ENCODE measurements at places on chromosomes 6 and 20. TPM values are rescaled to one million over a fixed set of nuclear protein-coding genes. Genes with fewer than 3 reads are reported as not detected.

DNA sequence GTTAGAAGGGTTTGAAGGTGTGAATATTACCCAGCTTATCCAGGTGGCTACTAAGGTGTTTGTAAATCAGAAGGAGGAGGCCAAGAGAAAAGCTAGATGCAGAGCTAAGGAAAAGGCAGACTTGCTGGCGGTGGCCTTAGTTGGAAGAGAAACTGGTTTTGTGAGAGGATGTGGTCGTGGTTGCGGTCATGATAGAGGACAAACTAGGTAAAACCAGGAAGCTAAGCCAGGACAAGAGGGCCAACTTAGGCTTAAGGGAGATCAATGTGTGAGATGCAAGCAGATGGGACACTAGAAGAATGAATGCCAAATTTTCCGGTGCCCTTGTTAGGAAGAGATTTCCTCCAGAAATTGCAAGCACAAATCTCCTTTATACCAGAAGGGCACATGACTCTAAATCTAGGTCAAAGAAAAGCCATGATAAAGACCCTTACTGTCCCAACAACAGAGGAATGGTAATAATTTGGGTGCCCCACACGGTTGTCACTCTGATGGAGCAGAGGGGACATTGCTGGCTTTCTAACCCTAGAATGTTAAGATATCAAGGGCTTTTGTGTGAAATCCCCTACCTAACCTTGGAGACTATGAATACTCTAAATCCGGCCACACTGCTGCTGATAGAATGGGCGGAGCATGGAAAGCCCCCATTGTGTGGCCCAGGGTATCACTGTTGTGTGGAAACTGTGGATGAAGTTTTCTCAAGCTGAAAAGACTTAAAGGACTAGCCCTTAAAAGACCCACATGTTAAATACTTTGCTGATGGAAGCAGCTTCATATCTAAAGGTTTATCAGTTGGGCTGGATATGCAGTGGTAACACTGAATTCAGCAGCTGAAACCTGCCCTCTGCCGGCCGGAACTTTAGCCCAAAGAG lies 7.8 kb downstream of the IL22RA2 start:
- no peak overlapping the region for H3K27ac ChIP-seq
- no peak overlapping the region for H3K4me3 ChIP-seq
- H3K36me3 ChIP-seq: no peaks in the 10 kb centered on the region
- H3K4me1 ChIP-seq: no peaks in the 10 kb centered on the region
- H3K27me3 ChIP-seq: no peaks in the 10 kb centered on the region

DNA sequence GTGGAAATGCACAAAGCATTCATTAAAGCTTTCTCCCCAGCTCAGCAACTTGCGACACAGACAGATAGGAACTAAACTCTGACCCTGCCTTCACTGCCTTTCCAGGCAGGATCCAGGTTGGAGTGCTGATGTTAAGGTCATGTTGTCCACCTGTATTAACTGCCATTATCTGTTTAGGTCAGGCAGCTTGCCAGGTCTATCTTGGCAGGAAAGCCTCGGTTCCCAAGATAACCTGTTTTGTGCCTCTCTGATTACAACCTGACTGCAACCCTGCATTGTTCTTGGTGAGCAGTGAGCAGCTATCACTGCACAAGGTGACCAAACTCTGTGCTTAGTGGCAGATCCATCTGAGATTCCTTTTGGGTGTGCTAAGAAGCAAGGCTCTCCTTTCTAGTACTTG lies 23.2 kb upstream of the ELOVL2 start:
- no peaks in the 10 kb centered on the region for H3K27me3 ChIP-seq
- no peaks in the 10 kb centered on the region for H3K4me1 ChIP-seq
- H3K36me3 ChIP-seq: no peaks in the 10 kb centered on the region
- no peak for DNase-seq
- H3K4me3 ChIP-seq: no peak overlapping the region

DNA sequence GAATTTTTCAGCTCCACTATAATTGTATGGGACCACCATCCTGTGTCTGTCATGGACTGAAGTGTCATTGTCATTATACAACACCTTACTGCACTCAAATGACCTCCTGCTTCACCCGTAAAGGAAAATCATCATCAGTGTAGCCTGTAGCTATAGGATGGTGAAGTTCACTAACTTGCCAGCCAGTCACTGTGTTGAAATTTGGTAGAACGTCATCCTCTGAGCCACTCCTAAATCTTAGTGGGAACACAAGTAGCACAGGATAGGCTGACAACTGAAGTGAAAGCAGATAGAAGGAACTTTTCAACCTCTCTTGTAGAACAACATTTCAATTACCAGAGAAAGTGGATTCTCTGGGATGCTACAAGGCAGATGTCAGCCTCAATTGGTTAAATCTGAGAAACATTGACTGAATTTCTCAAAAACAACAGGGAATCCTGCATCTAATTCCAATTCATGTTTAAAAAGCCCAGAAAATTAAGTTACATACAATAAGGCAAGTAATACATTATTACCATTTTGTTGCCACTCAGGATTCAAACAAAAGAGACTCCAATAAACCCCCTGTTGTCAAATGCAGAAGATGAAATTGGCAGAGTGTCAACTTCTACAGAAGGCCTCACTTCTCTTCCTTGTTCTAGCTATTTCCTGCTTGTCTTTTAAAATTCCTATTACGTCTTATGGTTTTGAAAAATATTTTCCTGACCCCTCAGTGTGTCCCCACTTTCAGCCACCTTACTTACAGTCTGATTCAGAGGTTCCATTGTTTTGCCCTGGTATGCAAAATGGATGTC lies 647.9 kb upstream of the AGPAT4 start:
- H3K27me3 ChIP-seq: no peaks in the 10 kb centered on the region
- DNase-seq: no peak
- peaks cover 33% of the 10 kb centered on the region for H3K4me1 ChIP-seq
- no peak overlapping the region for H3K4me3 ChIP-seq
- peak overlapping the region; percentile 30 for H3K27ac ChIP-seq

- no peak overlapping the region for H3K27ac ChIP-seq
- H3K27me3 ChIP-seq: no peaks in the 10 kb centered on the region
- no peak for DNase-seq
Measured at GRCh38 chr20:60000271-60001042, 42.2 kb downstream of the CDH26 start.

GRCh38 chr20:53899351-53900167 lies 170.8 kb downstream of the BCAS1 start:
- peak overlapping the region; percentile 95 for H3K27ac ChIP-seq
- H3K4me1 ChIP-seq: peaks cover 37% of the 10 kb centered on the region
- no peaks in the 10 kb centered on the region for H3K27me3 ChIP-seq
- no peak overlapping the region for H3K4me3 ChIP-seq
- DNase-seq: peak; percentile 91

- H3K27me3 ChIP-seq: no peaks in the 10 kb centered on the region
- no peak overlapping the region for H3K4me3 ChIP-seq
- H3K36me3 ChIP-seq: no peaks in the 10 kb centered on the region
- H3K27ac ChIP-seq: no peak overlapping the region
- no peaks in the 10 kb centered on the region for H3K4me1 ChIP-seq
Measured at GRCh38 chr6:75430631-75431325, 62.8 kb downstream of the FILIP1 start.

DNA sequence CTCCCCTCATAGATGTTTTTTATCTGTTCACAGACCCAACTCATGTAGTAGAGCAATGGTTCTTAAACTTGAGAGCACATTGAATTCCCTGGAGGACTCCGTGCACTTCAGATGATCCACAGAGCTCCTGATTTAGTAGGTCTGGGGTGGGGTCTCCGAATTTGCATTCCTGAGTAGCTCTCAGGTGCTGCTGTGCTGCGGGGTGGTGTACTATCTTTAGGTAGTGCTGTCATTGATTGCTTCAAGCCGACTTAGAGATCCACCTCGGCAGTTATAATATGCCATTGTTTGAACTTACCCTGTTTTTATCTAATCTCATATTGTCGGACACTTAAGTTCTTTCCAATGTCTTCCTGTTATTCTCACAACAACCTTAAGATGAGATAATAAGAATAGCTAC lies 45.0 kb downstream of the BMP2 start:
- no peaks in the 10 kb centered on the region for H3K4me1 ChIP-seq
- H3K27ac ChIP-seq: no peak overlapping the region
- H3K4me3 ChIP-seq: no peak overlapping the region
- H3K27me3 ChIP-seq: peaks cover 2% of the 10 kb centered on the region
- no peaks in the 10 kb centered on the region for H3K36me3 ChIP-seq
- no peak for DNase-seq

- H3K4me3 ChIP-seq: no peak overlapping the region
- H3K27ac ChIP-seq: no peak overlapping the region
- H3K27me3 ChIP-seq: no peaks in the 10 kb centered on the region
- no peak for DNase-seq
Measured at GRCh38 chr20:17787816-17788215, 88.0 kb downstream of the BANF2 start.

DNA sequence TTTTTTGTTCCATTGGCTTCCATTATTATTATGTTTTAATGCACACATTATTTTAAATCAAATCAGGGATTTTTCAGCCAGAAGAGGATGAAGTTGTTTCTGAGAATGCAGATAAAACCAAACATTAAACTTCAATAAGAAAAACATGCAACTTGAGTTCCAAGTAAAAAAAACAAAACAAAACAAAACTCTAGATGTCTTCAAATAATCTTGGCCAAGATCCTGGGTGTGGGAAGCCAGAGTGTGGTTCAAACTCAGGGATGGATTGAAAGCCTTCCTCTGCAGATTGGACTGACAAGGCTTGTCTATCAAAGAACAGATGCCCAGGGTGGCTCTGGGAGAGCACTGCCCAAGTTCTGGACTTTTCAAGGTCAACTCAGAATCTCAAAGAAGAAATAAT lies 134.1 kb downstream of the LCA5 start:
- H3K4me1 ChIP-seq: no peaks in the 10 kb centered on the region
- H3K4me3 ChIP-seq: no peak overlapping the region
- no peak overlapping the region for H3K27ac ChIP-seq
- H3K27me3 ChIP-seq: no peaks in the 10 kb centered on the region
- no peak for DNase-seq
- H3K36me3 ChIP-seq: no peaks in the 10 kb centered on the region

DNA sequence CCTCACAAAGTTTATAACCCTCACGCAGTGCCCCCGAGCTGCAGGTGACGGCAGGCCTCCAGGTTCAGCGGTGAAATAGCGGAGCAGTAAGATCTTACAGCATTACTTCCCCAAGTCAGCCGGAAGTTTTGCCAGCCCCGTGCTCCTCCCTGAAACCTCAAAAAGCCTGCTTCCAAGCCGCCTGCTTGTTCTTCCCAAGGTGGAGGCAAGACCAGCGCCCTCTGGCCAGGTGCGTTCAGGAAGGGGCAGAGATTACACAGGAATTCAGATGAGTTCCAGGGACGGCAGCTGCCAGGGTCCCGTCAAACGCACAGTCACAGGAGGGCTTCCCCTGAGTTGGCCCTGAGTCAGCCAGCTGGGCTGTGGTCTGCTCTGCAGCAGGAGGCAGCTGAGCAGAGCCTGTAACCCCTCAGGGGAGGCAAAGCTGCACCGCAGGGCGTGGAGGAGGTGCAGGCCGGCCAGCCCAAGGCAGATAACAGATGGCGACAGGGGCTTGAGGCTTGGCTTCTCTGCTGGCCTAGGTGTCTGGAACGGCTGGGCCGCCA lies 124.1 kb upstream of the RPS6KA2 start:
- no peaks in the 10 kb centered on the region for H3K27me3 ChIP-seq
- H3K27ac ChIP-seq: no peak overlapping the region
- peaks cover 11% of the 10 kb centered on the region for H3K4me1 ChIP-seq

DNA sequence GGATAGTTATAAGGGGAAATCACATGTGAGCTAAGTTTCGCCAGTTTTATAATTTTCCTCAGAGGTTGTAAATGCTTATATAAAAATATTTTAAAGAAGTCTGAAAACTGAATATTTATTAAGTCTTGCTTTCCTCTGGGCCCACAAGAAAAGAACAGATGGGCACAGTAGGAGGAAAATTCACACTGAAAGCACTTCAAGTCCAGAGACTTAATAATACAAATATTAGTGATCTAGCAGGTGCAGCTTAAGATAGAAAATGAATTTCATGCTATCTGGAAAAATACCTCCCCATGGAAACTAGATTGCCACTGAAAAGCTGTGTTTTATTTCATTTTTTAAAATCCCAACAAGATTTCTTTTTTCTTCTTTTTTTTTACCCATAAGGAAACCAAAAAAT lies 47.2 kb downstream of the ORC3 start:
- H3K27ac ChIP-seq: no peak overlapping the region
- no peak overlapping the region for H3K4me3 ChIP-seq
- no peaks in the 10 kb centered on the region for H3K27me3 ChIP-seq
- no peaks in the 10 kb centered on the region for H3K4me1 ChIP-seq

The CST4 gene
- total RNA-seq: not detected

The KCNK5 gene
- 0.14 TPM for total RNA-seq

The PRDM1 gene
- 11.4 TPM for total RNA-seq

The SLC4A11 gene
- total RNA-seq: 3.9 TPM

The MARCKS gene
- total RNA-seq: 261 TPM

The ALDH5A1 gene
- 3.7 TPM for total RNA-seq

The PLA2G7 gene
- 0.48 TPM for total RNA-seq
